T47D (cell line): ENCODE measurements at places on chromosomes 12 and 14.

DNA sequence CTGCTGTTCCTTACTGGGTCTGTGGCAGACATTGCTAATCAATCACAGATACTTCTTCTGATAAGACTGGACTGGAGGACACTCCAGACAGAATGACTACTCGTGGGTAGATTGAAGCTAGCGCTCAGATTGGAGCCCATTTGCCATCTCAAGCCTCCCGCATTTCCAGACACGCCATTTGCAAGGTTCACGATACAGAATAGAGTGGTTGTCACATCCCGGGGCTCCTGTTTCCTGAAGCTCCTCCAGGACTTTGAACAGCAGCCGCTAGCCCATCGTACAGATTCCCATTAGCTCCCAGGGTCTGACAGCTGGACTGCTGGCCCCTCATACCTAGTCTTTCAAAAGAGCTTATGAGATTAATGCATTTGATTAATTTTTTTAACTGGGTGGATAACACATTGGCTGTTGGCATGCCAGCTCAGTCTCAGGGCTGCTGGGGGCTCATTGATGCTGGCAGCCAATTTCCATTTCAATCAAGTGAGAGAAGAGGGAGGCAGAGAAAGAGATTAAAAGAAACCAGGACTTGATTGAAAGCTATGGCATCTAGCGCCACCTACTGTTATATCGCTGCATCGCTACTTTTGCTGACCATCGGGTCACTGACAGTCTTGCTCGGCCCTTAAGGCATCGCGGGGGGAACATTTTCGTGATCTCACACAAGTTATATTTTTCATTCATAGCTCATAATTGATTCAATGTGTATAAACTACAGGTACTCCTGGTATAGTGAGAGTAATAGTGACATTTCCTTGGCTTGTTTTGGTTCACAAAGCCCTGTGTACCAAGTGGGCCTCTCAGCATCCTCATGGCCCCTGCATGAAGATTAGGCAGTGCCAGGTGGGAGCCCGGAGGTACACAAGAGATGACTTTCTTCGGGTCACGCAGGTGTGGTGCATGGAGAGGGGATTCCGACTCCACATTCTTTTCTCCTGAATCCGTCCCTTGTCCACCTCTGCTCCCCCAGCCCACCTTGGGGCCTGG is 78.6 kb downstream of the CCDC60 start:
- peak; percentile 79 for DNase-seq

DNA sequence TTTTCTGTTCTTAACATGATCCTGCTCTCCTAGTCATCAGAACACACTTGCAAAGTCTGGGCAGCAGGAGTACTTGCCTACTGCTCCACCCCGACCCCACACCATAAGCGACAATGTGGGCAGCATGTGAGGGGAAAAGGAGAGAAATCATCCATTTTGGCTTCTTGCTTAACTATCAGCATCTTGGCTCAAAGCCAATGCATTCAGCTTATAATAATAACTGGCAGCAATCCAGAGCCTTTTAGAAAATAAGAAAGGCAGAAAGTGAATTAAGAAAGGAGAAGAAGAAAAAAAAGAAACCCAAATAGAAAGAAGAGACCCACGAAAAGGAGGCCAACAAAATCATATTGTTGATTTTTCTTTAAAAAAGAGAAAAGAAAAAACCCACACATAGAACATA is 930.8 kb downstream of the BCL11B start:
- no peak for DNase-seq

DNA sequence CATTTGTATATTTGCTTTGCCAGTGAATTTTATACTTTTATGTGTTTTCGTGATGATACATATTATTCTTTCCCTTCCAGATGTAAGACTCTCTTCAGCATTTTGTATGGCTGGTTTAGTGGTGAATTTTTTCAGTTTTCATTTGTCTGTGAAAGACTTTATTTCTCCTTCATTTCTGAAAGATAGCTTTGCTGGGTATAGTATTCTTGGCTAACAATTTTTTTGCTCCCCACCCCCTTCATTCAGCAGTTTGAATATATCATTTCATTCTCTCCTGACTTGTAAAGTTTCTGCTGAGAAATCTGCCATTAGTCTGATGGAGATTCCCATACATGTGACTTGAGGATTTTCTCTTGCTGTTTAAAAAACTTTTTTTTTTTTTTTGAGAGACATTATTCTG is 72.8 kb downstream of the ERC1 start:
- DNase-seq: no peak

DNA sequence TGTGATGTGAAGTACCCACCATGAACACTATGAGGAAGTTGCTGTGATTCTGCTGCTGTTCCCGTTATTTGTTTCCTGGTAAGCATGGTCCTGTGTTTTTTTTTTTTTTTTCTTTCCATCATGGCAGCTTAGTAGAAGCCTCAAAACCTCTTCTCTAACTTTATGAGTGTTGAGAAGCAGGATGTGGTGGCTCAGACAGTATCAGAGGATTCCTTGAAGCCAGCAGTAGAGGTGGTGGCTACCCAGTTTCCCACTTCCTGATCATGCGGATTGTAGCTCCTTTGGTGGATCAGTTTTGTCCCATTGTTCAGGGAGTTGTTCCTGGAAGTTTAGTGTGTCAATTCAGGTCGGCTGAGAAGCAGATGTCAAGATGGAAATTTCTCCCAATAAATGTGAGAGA is 175.8 kb downstream of the ATP23 start:
- DNase-seq: no peak

DNA sequence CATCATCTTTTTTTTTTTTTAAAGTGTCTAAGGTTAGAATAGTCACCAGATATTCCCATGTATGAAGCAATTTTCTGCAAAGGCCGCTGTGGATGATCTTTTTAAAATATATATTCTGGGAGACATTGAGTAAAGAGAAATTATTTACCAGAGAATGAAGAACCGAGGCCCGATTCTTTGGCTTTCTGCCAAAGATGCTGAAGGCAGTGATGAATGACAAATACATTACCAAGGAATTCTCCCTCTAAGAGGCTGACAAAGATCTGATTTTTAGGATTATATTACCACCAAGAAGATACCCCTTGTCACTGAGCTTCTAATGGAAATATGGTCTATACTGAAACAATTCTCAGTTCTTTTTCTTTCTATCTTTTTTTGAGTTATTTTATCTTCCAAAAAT is 336.8 kb downstream of the NAV3 start:
- DNase-seq: no peak

- DNase-seq: no peak
These were observed 113.5 kb downstream of the GCH1 start for GRCh38 chr14:54789166-54789565.

- DNase-seq: no peak
These were observed 8.0 kb downstream of the GLIPR1 start for GRCh38 chr12:75488553-75488952.

DNA sequence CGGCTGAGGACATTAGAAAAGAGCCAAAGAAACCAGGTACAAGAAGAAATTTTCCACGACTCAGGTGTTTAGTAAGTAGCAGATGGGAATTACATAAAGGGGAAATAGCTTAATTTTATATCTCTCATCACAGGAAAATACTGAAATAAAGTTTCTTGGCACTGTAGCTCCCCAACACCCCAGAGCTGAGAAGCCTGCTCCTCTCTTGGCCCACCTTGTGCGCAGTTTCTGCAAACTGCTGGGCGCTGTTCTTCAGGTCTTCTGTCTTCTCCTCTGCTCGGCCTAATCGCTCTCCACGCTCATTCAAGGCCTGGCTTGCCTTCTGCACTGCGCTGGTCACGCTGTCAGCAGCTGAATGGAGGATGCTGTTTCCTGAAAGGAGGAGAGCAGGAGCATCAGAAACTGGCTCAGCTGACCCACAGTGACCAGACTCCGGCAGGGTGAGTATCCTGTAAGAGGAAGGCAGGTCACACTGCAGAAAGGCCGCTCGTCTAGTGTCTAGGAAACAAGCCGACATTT is 184.9 kb upstream of the GZMB start:
- DNase-seq: no peak

DNA sequence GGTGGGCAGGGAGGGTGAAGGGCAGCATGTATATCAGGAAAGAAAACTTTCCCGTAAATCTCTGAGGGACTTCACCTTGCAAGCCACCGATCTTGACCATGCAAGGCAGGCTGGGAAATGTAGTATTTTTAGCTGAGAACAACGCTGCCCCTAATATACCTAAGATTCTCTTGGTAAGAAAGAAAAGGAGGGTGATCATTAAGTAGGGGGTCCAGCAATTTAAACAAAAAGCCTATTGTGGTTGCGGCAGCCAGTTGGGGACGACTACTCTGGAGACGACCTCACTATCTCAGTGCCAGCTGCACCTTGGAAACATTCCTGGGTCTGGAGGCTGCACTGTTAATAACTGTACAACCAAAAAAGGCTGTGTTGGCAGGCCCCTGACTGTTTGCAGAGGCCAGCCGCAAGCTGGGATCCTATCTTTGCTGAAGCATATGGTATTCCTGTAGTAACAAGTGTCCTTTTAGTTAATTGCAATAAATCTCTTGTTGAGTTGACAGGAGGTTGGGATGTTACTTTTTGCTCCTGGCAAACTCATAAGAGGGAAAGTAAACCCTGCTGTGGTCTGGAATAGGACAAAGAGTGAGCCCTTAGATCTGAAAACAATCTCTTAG is 6.4 kb downstream of the APOLD1 start:
- DNase-seq: no peak

DNA sequence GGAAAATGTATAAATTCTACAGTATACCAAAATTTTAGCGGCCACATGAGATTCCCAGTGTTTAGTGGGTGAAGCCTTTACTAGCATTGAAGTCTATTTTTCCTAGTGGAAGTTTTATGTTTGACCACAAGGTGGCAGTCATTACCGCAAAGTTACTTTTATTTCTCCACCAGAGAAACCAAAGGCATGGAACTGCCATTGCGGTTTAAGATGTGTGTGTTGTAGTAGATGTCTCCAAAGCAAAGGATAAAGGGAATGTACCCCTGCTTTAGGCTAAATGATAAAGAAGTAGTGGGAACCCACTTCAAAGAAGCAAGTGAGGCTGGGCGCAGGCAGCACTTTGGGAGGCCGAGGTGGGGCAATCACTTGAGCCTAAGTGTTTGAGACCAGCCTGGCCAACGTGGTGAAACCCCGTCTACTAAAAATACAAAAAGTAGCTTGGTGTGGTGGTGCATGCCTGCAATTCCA is 140.5 kb downstream of the PRKCH start:
- DNase-seq: peak; percentile 70

GRCh38 chr12:108193917-108194316 is 64.8 kb downstream of the WSCD2 start:
- DNase-seq: peak; percentile 49

DNA sequence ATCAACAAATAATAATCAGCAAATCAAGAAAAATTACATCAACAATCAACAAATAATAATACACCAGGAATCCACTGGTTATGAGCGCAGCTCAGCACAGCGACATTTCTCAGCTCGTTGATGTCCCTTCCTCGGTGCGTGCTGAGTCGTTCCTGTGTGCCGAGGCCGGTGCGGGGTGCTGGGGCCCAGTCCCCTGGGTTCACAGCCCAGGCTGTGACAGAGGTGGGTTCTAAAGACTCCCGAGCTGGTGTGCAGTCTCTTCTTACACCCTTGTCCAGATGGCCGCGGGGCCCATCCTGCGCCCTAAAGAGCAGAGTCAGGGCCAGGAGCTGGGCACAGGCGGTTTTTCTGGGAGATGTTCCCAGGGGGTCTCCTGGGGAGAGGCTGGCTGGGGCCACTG is 26.9 kb upstream of the TRAF3 start:
- no peak for DNase-seq

DNA sequence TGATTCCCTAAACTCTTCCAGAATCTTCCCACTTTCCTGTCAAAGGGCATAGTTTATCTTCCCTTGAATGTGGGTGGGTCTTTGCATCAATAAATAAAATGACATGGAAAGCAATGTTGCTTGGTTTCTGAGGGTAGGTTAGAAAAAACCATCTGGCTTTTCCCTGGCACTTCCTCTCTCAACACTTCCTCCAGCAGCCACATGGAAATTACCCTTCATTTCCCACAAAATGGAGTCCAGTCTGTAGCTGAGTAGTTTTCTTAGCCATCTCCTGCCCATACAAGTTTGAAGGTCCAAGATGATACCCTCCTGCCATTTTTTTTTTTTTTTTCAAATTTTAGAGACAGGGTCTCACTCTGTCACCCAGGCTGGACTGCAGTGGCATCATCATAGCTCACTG is 11.1 kb upstream of the NDUFA12 start:
- no peak for DNase-seq

DNA sequence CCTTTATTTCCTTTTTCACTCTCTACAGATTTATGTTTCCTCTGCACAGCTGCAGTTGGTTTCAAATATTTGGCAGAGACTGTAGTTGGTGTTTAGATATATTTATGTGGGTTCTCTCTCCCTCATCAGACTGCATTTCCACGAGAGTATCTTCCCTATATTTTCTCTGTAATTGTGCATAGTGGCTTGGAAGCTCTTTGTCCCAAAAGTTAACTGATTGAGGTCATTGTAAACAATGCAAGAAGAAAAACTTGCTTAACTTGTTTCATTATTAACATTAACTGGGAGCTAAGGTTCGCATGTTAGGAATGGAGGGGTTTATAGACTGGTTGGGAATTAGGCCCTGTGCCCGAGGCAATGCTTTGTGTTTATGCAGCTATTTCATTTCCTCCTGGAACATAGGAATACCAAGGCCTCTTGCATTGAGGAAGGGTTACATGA is 216.9 kb upstream of the HMGA2 start:
- DNase-seq: peak; percentile 69

DNA sequence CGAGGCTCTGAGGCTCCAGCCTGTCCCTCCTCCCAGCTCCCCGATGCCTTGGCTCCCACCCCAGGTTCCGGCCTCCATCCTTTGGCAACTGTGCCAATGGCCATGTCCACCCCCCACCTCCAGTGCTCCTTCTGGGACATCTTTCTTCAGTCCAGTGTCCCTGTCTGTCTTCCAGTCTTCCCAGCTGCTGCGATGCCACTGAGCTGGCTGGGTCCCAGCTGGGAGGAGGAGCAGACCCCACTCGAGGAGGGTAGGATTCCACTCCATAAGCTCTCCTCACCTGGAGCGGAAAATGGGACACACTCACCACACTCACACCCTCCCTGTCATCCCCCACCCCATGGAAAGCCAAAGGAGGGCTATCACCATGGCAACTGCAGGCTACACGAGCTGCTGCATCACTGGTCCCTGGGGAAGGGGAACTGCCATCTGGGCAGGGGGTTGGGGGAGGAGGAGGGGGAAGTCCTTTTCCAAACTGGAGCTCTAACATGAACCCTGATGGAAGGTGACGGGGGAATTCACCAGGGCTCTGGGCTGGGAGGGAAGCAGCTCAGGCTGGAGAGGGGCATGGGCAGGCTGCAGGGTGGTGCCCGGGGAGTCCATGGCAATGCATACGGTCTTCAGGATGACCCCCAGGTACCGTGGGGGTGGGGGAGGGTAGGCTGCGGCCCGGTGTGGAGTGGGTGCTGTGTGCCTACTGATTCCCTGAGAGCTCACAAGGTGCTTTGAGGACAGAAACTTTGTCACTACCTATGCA is 94.3 kb downstream of the LRRC74A start:
- no peak for DNase-seq

- peak; percentile 26 for DNase-seq
These were observed 28.6 kb downstream of the BAZ2A start for GRCh38 chr12:56601503-56601902.

- DNase-seq: peak; percentile 81
These were observed 1.7 kb downstream of the ERBB3 start for GRCh38 chr12:56081393-56082347.

GRCh38 chr14:81450100-81450531 is 50.0 kb upstream of the STON2 start:
- DNase-seq: no peak

GRCh38 chr12:107319533-107320032 is 226.2 kb upstream of the CRY1 start:
- no peak for DNase-seq
